ENCODE measurements at places on chromosomes 1 and 21. TPM values are rescaled to one million over a fixed set of nuclear protein-coding genes. Genes with fewer than 3 reads are reported as not detected.

GRCh38 chr1:103958699-103959098 lies 209.0 kb downstream of the AMY1C start:
- H3K27me3 ChIP-seq, result no peaks in the 10 kb centered on the region
- DNase-seq, result no peak
- H3K27ac ChIP-seq, result no peak overlapping the region
- no peak overlapping the region for H3K4me3 ChIP-seq
- no peaks in the 10 kb centered on the region for H3K36me3 ChIP-seq

DNA sequence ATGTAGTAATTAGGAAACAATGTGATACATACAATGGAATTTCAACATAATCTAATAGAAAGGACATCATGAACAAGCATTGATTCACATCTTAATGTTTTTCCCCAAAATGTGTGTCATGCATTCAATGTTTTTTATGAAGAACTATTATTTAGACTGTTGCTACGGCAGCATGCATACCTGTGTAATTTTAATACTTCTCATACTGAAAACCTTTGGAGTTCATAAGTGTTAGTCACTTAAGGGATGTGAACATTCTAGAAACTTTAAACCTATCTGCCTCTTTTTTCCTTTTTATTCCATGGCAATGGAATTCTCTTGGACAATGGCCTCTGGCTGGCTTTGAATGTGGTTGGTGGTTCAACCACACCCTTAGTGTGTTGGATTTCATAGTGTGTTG lies 48.6 kb downstream of the TMPRSS15 start:
- H3K4me3 ChIP-seq, result no peak overlapping the region
- H3K27me3 ChIP-seq, result no peaks in the 10 kb centered on the region
- H3K36me3 ChIP-seq, result no peaks in the 10 kb centered on the region
- DNase-seq, result no peak

- DNase-seq, result no peak
- no peaks in the 10 kb centered on the region for H3K36me3 ChIP-seq
- H3K4me3 ChIP-seq, result no peak overlapping the region
- H3K27me3 ChIP-seq, result peaks cover 16% of the 10 kb centered on the region
- no peaks in the 10 kb centered on the region for H3K4me1 ChIP-seq
Measured at GRCh38 chr21:46031484-46031883, 49.9 kb downstream of the COL6A1 start.

DNA sequence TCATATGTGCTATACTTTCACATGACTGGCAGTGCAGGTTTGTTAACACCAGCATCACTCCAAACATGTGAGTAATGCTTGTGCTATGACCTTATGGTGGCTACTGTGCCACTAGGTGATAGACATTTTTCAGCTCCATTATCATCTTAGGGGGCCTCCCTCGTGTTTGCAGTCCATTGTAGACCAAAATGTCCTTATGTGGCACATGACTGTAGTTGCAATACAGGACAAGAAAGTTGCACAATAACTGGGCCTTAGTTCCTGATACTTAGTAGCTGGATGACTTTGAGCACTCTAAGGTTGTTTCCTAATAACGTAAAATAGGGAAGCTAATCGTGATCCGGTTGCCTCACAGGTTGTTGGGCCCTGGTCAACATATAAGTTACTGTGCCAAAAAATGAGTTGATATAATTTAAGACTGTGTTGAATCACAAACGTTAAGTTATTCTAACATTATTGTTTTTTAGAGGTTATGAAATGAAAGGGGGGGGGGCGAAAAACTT lies 511 bp upstream of the SNX27 start:
- H3K4me3 ChIP-seq, result peak overlapping the region; percentile 92
- peaks cover 12% of the 10 kb centered on the region for H3K27me3 ChIP-seq
- peaks cover 36% of the 10 kb centered on the region for H3K4me1 ChIP-seq
- no peak for DNase-seq
- H3K36me3 ChIP-seq, result peaks cover 3% of the 10 kb centered on the region

GRCh38 chr1:58515794-58516401 lies 30.6 kb downstream of the OMA1 start:
- H3K4me3 ChIP-seq, result no peak overlapping the region
- no peak overlapping the region for H3K27ac ChIP-seq
- peaks cover 23% of the 10 kb centered on the region for H3K36me3 ChIP-seq
- no peaks in the 10 kb centered on the region for H3K27me3 ChIP-seq

- no peak for DNase-seq
- H3K27ac ChIP-seq, result no peak overlapping the region
- H3K4me3 ChIP-seq, result no peak overlapping the region
- peaks cover 22% of the 10 kb centered on the region for H3K4me1 ChIP-seq
- no peaks in the 10 kb centered on the region for H3K27me3 ChIP-seq
Measured at GRCh38 chr1:168285971-168286927, 5.6 kb downstream of the TBX19 start.

The KLHL12 gene
- 27.1 TPM for total RNA-seq

GRCh38 chr1:235366286-235366685 lies 941 bp upstream of the TBCE start:
- no peak overlapping the region for H3K27ac ChIP-seq
- no peaks in the 10 kb centered on the region for H3K27me3 ChIP-seq
- peaks cover 12% of the 10 kb centered on the region for H3K36me3 ChIP-seq
- peaks cover 33% of the 10 kb centered on the region for H3K4me1 ChIP-seq

GRCh38 chr21:43691801-43692200 lies 27.1 kb upstream of the PDXK start:
- H3K27me3 ChIP-seq, result no peaks in the 10 kb centered on the region
- H3K4me3 ChIP-seq, result no peak overlapping the region
- H3K27ac ChIP-seq, result no peak overlapping the region
- H3K4me1 ChIP-seq, result no peaks in the 10 kb centered on the region

GRCh38 chr1:161402446-161402845 lies 34.8 kb upstream of the CFAP126 start:
- H3K36me3 ChIP-seq, result peaks cover 16% of the 10 kb centered on the region
- DNase-seq, result no peak
- peaks cover 41% of the 10 kb centered on the region for H3K4me1 ChIP-seq
- H3K27me3 ChIP-seq, result no peaks in the 10 kb centered on the region

- peaks cover 12% of the 10 kb centered on the region for H3K27me3 ChIP-seq
- no peak overlapping the region for H3K27ac ChIP-seq
- no peak overlapping the region for H3K4me3 ChIP-seq
Measured at GRCh38 chr1:162197615-162198421, 128.3 kb downstream of the NOS1AP start.

DNA sequence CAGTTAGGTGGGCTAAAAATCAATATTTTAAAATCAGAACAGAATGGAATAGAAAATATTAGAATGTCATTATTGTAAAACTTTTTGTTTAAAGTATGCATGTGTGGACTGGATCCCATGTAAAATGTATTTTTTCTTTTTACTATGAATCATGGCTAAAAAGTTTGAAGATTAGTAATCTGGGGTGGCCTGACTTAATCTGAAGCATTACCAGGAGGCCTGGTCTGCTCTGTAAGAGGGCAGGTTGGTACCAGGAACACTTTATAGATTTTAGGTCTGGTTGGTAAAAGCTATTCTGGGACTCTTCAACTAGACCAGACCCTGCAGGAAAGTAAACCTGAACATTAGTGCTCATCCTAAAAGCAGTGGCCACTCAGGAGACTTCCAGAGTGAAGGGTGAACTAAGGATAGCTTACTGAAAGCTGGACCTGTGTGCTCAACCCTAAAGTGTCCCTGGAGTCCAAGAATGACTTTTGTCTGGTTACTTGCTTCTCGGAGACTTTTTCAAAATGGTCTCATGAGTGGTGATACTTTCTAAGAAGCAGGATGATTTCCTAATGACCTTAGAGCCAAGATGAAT lies 16.5 kb downstream of the RGL1 start:
- H3K27ac ChIP-seq, result no peak overlapping the region
- DNase-seq, result no peak
- no peak overlapping the region for H3K4me3 ChIP-seq
- no peaks in the 10 kb centered on the region for H3K36me3 ChIP-seq
- H3K4me1 ChIP-seq, result peaks cover 1% of the 10 kb centered on the region

- no peak for DNase-seq
- no peaks in the 10 kb centered on the region for H3K4me1 ChIP-seq
- no peak overlapping the region for H3K4me3 ChIP-seq
- no peaks in the 10 kb centered on the region for H3K27me3 ChIP-seq
- H3K36me3 ChIP-seq, result no peaks in the 10 kb centered on the region
Measured at GRCh38 chr1:81424061-81424460, 376.7 kb upstream of the ADGRL2 start.

DNA sequence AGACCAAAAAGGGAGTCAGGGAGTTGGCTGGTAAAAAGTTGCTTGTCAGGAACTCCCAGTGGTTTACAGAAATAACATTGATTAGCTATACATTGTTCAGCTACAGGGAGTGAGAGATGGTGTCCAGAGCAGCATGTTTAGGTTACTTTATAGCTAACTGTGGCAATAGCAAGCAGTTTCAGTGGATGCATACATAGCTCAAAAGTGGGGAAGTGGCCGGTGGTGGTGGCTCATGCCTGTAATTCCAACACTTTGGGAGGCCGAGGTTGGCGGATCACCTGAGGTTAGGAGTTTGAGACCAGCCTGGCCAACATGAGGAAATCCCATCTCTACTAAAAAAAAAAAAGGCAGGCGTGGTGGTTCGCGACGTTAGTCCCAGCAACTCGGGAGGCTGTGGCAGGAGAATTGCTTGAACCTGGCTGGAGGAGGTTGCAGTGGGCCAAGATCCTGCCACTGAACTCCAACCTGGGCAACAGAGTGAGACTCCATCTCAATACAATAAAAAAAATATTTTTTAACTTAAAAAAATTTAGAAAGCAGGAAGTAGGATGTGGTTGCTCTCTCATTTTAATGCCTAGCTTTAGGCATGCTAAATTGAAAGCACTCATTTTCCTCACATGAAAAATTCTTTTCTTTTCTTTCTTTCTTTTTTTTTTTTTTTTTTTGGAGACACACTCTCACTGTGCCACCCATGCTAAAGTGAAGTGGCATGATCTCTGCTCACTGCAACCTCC lies 109.7 kb downstream of the PPIAL4G start:
- peaks cover 35% of the 10 kb centered on the region for H3K4me1 ChIP-seq
- DNase-seq, result peak; percentile 23
- peak overlapping the region; percentile 45 for H3K4me3 ChIP-seq
- peak overlapping the region; percentile 95 for H3K27ac ChIP-seq
- no peaks in the 10 kb centered on the region for H3K27me3 ChIP-seq

GRCh38 chr1:65508051-65508450 lies 87.6 kb downstream of the LEPR start:
- H3K36me3 ChIP-seq, result no peaks in the 10 kb centered on the region
- no peaks in the 10 kb centered on the region for H3K27me3 ChIP-seq
- no peak overlapping the region for H3K27ac ChIP-seq

DNA sequence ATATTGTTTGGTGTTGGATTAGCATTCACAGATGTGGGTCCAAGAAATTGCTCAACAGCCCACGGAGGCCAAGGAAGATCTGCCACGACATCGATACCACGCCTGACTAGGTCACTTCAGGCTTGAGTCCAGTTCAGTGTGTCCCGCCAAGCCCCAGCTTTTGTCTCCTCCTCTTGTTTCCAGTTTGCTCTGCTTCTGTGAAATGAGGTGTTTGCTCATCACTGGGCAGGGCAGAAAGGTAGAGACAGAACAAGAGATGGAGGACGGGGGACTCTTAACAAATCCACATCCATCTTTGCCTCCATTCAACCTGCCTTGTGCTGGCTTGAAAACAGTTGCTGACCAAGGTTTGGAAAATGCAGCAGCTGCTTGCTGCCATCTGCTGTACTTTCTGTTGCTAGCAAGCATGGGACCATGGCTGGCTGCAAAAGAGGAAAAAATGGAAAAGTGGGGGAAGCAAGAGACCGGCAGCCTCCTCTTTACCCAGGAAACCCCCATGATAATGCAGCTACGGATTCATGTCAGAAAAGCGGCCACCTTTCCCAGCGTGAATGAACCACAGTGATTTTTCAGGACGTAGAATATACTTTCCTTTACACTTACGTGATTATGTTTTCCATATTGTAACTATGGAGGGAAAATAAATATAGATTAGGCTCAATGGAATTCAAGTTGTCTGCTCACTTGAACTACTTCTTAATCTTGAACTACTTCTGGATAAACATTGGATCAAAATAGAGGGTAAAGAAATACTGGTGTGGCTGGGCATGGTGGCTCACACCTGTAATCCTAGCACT lies 80.2 kb upstream of the GREM2 start:
- H3K36me3 ChIP-seq, result no peaks in the 10 kb centered on the region
- peaks cover 24% of the 10 kb centered on the region for H3K4me1 ChIP-seq
- no peak overlapping the region for H3K27ac ChIP-seq
- DNase-seq, result peak; percentile 36
- no peak overlapping the region for H3K4me3 ChIP-seq
- peaks cover 10% of the 10 kb centered on the region for H3K27me3 ChIP-seq

- no peak for DNase-seq
- peaks cover 8% of the 10 kb centered on the region for H3K36me3 ChIP-seq
- H3K27me3 ChIP-seq, result no peaks in the 10 kb centered on the region
Measured at GRCh38 chr1:6386371-6386949, 7.1 kb downstream of the ACOT7 start.

DNA sequence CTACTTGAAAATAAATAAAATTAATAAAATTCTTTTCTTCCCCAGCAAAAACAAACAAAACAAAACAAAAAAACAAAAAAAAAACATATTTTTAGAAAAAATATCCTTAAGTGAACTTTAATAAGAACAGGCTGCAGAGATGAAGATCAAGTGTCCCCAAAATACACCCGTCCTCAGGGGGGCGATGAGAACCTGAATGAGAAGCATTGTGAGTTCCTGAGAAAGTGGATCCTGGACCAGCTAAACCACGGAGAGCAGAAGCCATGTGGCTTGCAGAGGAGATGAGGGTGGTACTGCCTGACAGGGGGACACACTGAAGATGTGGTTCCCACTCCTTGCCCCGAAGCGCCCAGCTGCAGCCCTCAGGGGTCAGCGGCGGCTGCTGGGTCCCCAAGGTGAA lies 89.3 kb downstream of the ITPKB start:
- no peak overlapping the region for H3K4me3 ChIP-seq
- peak; percentile 44 for DNase-seq
- peaks cover 43% of the 10 kb centered on the region for H3K4me1 ChIP-seq
- no peaks in the 10 kb centered on the region for H3K27me3 ChIP-seq
- no peak overlapping the region for H3K27ac ChIP-seq

GRCh38 chr21:37675202-37675801 lies 241.0 kb downstream of the KCNJ6 start:
- no peak overlapping the region for H3K27ac ChIP-seq
- no peaks in the 10 kb centered on the region for H3K36me3 ChIP-seq
- no peak overlapping the region for H3K4me3 ChIP-seq
- peaks cover 27% of the 10 kb centered on the region for H3K27me3 ChIP-seq
- DNase-seq, result peak; percentile 56

The CRYZ gene
- 19.1 TPM for total RNA-seq

DNA sequence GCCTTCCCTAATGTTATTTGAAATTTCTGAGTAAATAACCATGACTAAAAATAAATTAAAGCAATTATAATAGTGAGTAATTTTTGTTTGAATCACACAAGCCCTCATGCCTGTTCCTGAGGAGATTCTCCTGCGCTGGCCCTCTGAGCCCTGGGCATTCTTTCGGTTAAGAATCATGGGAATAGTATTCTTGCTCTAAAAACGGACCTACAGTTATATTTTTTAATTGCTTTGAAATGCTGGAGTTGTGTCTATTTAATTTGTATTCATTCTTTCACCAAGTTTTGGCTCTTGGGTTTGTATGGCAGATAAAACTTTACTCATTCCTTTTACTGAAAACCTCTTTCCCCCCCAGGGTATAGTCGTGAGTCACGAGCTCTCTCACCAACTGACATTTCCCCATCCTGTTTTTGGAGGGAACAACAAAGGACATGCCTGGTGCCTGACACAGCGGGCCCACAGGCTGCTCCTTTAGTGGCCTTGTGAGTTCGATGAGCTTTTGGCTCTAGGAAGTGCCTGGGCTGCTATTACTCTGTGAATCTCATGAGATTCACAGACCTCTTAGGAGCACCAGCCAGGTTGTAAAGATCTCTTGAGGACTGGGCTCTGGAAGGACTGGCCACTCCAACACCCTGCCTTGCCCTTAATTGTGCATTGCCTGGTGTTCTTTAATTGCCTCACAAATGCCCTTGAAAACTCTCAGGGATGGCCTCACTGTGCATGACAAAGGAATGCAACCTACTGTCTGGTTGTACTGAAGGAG lies 58.6 kb downstream of the DDR2 start:
- H3K27ac ChIP-seq, result no peak overlapping the region
- H3K27me3 ChIP-seq, result peaks cover 9% of the 10 kb centered on the region
